HT-29 (cell line): ENCODE measurements at places on chromosomes 11 and 22. TPM values are rescaled to one million over a fixed set of nuclear protein-coding genes. Genes with fewer than 3 reads are reported as not detected.

The SYT9 gene
- not detected in 2 replicates for total RNA-seq

DNA sequence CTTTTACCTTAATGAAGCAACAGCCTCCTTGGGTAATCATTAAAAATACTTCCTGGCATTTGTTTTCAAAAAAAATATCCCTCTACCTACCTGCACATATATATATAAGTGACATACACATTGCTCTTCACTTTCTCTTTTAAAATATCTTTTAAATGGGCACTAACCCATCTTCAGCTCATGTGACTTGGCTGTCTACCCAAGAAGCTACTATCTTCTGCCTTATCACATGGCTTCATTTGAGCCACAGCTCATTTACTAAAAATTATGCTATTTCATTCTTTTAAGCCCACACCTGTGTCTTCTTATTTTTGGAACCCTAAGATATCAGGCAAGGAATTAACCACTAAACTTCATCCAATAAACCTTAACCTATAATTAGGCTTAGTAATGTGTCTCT lies 37.0 kb upstream of the SOX6 start:
- DNase-seq, result no peak

GRCh38 chr11:84398017-84398626 lies 1112.0 kb upstream of the CCDC90B start:
- peak; percentile 57 for DNase-seq

- no peak for DNase-seq
These were observed 189.5 kb downstream of the FAM76B start for GRCh38 chr11:95599959-95600586.

GRCh38 chr11:34168642-34169420 lies 63.4 kb downstream of the NAT10 start:
- no peak for DNase-seq

DNA sequence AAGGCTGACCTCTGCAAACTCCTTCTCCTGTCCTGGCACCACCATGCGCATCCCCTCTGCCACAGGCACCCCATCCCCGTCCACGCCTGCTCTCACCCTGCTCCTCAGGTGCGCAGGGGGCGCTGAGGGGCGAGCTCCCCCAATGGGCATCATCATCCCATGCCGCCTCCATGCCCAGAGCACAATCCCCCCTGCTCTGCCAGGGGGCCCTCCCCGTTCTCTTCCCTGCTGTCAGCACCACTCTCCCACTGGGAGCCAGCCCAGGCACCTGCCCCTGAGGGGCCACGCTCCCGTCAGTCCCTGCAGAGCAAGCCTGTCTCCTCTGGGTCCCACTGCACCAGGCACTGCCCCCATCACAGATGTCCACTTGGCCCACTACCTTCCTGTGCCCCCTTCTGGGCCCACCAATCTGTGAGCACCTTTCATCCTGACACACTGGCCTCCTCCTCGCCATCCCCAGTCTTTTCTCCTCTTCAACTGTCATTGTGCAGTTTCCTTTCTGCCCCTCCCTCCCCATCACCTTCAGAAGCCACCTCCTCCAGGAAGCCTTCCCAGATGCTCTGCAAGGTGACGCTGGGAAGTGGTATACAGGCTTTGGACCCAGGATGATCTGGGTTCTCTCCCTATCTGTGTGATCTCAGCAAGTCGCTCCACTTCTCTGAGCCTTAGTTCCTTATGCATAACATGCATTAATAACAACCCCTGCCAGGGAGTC lies 62.6 kb downstream of the CYTH4 start:
- DNase-seq, result no peak

The OR4A16 gene
- not detected in 2 replicates for total RNA-seq

The TESMIN gene
- 26.3 and 31.7 TPM in 2 replicates for total RNA-seq

The PEX26 gene
- total RNA-seq, result 23.4 and 32.5 TPM in 2 replicates

- DNase-seq, result no peak
These were observed 54.9 kb upstream of the LRRC55 start for GRCh38 chr11:57126766-57127400.

DNA sequence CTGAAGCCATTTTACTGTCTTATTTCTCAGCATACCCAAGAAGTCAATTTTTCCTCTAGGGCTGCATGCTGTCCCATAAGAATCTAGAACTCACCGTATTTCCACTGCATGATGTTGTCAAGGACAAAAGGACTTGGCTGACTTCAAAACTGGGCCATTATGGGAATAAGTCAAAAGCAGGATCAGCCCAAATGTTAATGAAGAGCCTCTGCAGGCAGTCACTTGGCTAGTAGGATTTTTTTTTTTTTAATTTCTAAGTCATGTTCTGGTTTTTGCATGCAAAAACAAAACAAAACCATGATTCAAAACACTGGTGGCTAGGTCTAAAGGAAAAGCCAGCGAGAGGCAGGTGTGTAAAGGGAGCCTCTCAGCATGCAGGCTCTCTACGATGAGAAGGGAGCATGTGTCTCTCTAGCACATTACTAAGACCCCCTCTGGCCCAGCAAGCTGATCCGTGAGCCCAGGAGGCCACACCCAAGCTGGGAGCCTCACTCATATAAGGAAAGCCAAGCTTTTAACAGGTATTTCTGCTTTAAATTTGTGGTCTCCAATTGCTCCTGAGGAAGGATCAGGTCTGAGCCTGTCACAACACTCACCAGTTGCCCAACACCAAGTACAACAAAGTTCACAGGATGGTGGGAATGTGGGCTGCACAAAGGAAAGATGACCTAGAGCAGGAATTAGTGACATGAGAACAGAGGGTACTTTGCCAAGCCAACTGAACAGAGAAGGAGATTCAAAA lies 21.4 kb upstream of the STK33 start:
- DNase-seq, result no peak

DNA sequence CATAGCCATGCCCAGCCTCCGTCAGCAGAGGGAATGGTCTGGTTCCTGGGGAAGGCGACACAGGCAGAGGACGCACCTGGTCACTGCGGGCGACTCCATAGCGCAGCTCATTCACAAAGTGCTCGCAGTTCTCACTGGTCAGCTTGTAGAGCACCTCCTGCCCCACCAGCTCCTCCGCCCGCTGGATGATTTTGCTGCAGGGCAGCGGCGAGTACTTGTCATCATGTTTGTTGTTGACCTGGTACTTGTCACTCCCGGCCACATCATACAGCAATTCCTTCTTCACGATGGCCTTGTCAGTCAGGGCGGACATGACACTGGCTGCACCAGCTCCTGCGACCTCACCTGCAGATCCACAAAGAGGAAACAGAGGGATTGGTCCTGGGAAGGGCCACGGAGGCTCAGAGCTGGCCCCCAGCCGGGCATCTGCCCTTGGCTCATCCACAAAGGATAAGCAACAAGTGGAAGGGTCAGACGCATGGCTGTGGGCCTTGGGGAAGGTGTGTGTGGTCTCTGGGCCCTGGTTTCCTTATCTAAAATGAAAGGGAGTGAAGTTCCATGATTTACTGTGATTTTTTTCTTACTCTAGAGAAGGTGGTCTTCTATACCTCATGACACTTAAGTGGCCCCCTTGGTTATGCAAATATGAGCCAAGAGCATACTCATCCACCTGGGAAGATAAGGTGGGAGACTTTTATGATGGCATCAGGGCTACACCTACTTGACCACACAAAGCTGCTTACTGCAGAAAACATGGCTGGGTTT lies 24.0 kb downstream of the PLAAT3 start:
- no peak for DNase-seq

DNA sequence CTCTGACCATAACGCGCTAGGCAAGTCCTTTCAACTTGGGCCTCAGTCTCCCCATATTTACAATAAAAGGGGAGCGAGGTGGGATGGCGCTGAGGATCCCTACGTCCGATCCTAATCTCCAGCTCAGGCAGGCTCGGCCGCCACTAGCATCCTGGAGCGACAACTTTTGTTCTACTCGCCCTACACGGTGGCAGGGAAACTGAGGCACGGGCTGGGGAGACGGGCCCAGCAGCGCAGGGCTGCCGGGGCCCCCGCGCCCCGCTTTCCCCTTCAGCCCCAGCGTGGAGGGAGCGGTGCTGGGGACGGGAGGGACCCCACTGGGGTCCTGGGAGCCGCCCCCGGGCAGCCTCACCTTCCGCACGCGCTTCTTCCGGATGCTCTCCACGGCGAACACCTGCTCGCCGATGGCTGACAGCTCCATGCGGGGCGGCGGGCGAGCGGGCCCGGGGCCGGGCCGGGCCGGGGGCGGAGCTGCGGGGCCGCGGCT lies 413 bp downstream of the CBX7 start:
- no peak for DNase-seq

- DNase-seq, result peak; percentile 20
These were observed 19.7 kb downstream of the MYO7A start for GRCh38 chr11:77147668-77148321.

DNA sequence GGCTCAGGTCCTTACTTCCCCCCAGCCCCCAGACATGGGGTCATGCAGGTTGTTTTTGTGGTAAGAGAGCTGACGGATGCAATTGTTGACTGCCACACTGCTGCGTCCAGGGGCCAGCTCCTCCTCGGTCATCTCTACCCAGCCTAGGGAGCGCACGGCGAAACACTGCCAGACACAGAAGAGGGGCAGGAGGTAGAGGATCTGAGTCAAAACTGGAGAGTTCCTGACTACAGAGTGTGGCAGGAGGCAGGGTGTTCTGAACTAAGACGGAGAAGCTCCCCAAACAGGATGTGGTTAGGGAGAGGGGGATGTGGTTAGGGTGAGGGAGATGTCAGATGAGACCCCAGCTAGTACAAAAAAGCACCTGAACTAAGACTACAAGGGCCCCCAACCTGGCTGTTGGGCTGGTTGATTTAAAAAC lies 12.3 kb downstream of the SMPD1 start:
- no peak for DNase-seq

GRCh38 chr11:33819278-33820035 lies 45.1 kb upstream of the FBXO3 start:
- no peak for DNase-seq

DNA sequence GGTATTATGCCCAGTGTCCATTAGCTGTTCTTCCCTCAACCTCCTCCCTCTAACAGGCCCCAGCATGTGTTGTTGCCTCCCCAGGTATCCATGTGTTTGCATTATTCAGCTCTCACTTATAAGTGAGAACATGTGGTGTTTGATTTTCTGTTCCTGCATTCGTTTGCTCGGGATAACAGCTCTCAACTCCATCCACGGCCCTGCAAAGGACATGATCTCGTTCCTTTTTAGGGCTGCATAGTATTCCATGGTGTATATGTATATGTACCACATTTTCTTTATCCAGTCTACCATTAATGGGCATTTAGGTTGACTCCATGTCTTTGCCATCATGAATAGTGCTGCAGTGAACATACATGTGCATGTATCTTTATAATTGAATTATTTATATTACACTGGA lies 82.8 kb downstream of the PRMT3 start:
- no peak for DNase-seq

DNA sequence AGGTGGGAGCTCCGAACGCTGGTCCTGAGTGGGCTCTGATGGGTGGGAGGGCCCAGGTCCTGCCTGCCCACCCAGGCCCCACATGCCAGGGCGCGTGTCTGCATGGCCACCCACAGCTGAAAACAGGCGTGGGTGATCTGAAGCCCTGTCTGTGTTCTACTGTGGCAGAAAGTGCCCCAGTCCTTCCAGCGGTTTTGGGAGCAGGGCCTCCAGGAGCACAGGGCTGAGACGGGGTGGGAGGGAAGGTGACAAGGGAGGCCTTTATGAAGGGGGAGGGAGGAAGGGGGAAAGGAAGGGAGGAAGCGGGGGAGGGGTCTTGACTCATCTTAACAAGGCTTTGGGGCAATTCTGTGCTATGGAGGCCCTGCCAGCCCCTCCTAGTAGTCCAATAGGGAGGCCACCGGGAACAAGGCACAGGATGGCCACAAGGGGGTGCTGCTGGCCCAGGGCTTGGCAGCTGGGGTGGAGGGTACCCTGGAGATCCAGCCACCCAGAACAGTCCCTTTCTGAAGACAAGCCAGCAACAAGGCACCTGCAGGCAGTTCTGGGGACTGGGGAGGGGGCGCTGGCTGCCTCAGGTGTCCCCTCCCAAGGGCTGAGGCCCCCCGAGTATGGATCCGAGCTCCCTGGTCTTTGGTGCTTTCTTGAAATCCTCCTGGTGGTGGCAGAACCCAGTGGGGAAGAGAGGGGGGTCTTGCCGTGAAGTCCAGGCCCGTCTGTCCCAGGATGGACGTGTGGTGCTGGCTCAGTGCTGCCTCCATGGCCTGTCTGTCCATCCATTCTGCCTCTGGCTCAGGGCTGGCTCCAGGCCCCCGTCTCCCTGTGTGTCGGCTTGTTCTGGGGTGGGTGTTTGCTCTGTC lies 6.3 kb upstream of the FADS3 start:
- peak; percentile 88 for DNase-seq

The ROM1 gene
- total RNA-seq, result 10.9 and 13.6 TPM in 2 replicates

The PRPF19 gene
- total RNA-seq, result 144 and 152 TPM in 2 replicates

The USH1C gene
- total RNA-seq, result 78.0 and 86.2 TPM in 2 replicates

DNA sequence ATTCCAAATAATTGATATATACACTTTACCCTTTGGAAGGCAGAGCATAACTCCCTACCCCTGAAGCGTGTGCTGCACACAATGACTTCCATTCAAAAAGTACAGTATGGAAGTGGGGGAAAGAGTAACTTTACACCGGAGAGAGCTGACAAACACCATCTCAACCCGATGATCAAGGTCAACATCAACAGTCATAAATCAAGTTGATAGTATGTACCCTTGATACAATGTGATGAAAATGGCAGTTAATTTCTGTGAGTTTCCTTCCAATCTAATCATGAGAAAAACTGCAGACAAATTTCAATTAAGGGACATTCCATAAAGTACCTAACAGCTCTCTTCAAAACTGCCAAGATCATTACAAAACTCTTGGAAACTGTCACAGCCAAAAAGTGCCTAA lies 6.0 kb upstream of the DEUP1 start:
- DNase-seq, result no peak

DNA sequence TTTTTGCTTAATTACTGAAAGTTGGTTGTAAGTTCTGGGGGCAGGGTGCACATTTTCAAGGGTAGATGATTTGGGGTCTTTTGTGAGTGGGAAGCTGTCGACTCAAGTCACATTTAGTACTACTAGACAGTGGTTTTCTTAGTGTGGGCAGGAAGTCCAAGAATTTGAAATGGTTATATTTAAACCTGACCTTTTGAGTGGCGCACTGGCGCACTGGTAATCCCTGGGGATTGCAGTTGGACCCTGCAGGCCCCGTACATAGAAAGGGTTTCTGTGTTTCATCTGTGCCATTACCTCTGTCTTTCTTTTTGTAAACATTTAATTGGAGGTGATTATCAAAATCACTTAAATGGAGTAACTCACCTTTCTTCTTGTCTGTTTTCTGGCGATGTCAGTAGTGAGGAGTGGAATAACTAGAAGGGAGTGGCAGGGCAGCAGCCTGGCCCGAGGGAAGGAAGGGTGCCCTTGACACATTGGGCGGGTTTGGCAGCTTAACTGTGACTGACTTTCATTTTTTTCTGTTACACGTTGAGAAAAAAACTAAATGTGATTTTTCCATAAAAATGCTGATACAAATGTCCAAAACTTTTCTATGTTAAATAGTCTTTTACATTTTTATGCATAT lies 101.8 kb upstream of the GAL start:
- no peak for DNase-seq

DNA sequence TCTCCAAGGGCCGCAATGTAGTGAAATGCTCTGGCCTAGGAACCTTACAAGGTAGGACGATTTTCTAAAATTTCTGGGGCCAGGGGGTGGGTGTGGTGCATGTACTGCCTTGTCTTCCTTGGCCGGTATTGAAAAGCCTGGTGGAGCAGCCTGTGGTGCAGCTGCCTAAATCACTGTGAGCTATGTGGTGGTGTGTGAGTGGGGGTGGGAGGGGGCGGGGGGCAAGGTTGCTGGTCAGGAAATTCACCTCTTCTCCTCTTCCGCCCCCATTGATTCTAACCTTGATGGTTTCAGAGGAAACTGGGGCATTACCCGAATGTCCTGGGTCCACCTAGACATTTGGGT lies 137.2 kb downstream of the DBX1 start:
- no peak for DNase-seq
